Smooth muscle cell of the pulmonary artery (primary cell): ENCODE measurements at places on chromosomes 3 and 15. TPM values are rescaled to one million over a fixed set of nuclear protein-coding genes. Genes with fewer than 3 reads are reported as not detected.

Gene CCDC54
- total RNA-seq, result not detected in 2 replicates

Gene CKMT1B
- not detected in 2 replicates for total RNA-seq

Gene CHRNA3
- total RNA-seq, result not detected in 2 replicates

Gene CELF6
- total RNA-seq, result 0.07 and 0.23 TPM in 2 replicates

Gene ADAMTS17
- 4.8 and 6.6 TPM in 2 replicates for total RNA-seq

Gene MCCC1
- 23.9 and 24.1 TPM in 2 replicates for total RNA-seq
